ENCODE measurements at places on chromosomes 12 and 14. TPM values are rescaled to one million over a fixed set of nuclear protein-coding genes. Genes with fewer than 3 reads are reported as not detected.
A peak's percentile ranks its signal among the peaks of the same experiment; 100 is the strongest.

Gene BICDL1
- total RNA-seq = 4.4 TPM

Gene RHNO1
- 10.8 TPM for total RNA-seq

Gene TSPAN19
- not detected for total RNA-seq

Gene C1QL4
- not detected for total RNA-seq

Gene PPP4R3A
- 57.5 TPM for total RNA-seq

Gene TEX52
- total RNA-seq = not detected

Gene VDR
- 6.8 TPM for total RNA-seq

DNA sequence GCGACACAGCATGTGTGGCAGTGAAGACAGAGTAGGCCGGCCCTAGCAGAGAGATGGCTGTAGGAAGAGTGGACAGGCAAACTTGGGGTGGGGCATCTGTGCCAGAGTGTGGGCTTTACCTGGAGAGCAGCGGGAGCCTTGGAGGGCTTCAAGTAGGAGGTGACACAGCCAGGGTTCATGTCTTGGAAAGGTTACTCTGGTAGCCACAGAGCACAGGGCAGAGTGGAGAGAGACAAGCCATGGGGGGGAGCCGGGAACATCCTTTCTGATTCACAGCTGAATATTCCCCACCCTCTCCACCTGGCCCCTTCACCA lies 53.5 kb upstream of the DIO3 start:
- no peak for DNase-seq

- DNase-seq = peak; percentile 49
Measured at GRCh38 chr12:42325653-42326474, at the start of the genes PPHLN1 and ZCRB1. PPHLN1 (plus strand) TSS chr12:42326167; CDS start chr12:42335903, 9,736 bp downstream. ZCRB1 (minus strand) TSS chr12:42326094; CDS start chr12:42324102, 1,992 bp downstream.

- DNase-seq = no peak
Measured at GRCh38 chr12:5996459-5996858, 51.4 kb upstream of the ANO2 start.

DNA sequence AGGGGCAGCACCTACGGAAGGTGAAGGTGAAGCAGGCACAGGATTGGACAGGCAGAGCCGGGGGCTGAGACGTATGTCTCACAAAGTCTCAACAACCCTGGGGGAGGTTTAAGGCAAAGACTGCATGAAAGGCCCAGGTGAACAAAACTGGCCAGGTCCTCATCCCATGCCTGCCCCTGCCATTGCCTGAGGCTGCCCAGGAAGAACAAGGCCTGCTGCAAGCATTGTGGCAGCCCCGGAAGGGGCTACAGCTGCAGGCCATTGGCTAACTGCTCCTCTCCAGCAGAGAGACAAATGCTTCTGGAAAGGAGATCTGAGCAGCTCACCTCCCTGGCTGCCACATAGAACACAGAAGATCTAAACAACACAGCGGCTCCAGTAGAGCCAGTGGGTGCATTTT lies 20.4 kb upstream of the TMEM179 start:
- no peak for DNase-seq

DNA sequence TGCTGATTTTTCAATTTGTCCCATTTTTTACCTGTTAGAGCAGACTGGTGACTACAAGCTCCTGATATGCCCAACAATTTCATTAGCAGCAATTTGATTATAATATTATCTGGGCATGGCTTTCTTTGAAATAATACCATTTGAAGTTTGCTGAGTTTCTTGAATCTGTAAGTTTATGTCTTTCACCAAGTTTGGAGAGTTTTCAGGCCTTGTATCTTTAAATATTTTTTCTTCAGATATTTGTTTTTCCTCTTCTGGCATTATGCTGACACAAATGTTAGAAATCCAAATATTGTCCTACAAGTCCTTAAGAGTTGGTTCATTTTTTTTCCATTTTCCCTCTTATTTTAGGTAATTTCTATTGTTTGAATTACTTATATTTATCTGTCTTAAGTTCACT lies 30.4 kb downstream of the SLC2A13 start:
- no peak for DNase-seq

GRCh38 chr14:53948205-53948884 lies 8.3 kb downstream of the BMP4 start:
- DNase-seq = no peak

DNA sequence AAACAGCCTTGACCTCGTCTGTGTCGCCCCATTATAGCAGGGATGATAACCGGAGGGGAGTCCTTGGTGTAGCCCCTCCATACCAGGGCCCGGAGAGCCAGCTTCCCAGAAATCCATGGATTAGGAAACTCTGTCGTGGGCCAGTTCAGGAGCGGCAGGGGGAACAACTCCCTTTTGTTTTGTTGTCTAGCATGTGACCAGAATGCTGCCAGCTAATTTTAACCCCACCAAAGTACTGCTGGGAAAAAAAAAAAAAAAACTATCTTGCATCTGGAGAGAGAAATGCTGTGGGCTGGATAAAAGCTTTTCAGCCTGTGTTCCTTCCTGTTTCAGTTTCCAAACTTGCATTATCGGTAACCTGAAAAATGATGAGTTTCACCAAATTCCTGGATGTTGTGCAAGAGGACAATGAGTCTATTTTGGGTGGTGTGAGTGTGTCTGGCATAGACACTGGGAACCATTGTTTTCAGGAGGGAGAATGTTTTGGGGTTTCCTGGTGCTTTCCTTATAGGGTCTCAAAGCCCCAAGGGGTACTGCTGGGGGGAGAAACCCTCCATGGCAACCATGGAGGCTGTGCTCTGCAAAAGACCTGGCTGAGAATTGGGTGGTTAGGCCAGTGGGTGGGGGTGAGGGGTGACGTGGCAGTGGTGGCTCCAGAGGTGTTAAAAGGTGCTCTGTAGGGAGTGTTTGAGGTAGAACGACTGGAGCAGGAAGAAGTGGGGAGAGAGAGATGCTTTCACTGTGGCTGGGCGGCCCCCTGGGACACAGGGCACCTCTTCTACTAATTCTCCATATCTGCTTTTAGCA lies 14.9 kb upstream of the IRF2BPL start:
- no peak for DNase-seq

DNA sequence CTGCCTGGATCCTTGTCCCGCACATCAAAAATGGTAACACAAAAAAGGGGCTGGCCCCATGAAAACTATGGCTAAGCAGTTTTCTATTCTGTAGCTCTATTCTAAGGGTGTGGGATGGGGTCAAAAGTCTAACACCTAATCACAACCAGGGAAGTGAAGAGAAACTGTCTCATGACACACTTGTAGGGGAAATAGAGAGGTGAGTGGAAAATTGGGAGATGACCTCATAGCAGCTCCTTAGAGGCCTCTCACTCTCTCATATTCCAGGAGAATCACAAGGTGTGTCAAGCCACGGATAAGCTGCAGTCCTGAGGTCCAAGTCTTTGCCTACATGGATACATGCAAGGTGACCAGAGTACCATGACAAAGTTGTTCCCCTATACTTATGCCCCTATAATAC lies 10.7 kb downstream of the KLHL28 start:
- no peak for DNase-seq

DNA sequence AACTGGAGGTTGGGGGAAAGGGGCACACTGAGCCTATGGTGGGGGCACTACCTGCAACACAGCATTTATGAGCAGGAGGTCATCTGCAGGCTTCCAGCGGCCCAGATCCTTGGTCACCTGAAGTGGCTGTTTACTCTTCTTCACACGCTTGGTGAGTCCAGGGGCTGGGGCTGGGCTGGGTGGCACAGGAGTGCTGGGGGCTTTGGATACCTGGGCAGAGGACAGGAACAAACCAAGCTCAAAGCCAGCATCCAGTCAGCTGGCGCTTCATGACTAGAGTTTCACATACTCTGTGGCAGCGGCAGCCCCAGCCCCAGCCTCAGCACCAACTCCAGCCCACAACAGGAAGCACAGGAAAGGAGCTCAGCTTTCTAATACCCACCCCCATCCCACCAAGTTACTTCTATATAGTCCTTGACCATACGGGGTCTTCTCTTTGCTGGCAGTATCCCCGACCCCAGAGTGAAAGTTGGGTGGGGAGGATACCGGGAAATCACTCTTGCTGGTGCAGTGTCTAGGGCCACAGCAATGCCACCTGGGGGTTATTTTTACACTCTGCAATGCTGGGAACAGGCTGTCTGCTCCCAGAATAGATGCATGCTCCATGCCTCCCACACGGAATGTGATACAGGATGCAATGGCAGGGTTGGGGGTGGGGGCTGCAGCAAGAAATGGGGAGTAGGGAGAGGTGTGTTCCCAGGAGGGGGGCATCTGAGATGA lies 3.1 kb downstream of the MCRS1 start:
- no peak for DNase-seq

- no peak for DNase-seq
Measured at GRCh38 chr12:25818596-25819390, 139.7 kb upstream of the RASSF8 start.

DNA sequence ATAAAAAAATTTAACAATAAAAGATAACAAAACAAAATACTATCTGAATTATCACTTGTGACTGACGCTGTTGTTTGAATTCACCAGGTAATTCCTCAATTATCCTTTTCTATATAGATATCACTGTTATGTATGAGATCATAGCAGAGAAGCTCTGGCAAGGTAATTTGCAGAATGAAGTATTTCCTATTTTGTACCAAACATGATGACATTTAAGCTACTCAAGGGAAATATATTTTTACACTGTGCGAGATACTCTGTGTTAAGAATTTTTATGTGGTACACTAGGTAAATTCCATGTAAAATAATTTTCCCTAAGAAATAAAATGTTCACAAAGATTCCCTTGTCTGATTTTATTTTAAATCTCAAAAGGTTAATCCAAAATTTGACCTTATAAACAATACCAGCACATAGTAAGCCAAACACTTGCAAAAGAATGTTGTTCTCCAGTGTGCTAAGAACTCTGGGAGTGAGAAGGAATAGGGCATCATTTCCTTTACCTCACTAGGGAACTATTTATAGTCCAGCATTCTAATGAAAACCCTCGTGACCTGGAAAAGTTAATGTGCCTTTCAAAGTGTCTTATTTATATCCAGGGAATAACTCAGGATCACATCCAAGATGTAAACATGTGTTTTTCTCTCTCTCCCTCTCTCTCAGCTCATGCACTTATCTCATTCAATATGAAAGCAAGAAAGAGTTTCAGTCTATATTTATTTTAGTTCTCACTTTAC lies 115.2 kb upstream of the RAP1B start:
- DNase-seq = no peak

DNA sequence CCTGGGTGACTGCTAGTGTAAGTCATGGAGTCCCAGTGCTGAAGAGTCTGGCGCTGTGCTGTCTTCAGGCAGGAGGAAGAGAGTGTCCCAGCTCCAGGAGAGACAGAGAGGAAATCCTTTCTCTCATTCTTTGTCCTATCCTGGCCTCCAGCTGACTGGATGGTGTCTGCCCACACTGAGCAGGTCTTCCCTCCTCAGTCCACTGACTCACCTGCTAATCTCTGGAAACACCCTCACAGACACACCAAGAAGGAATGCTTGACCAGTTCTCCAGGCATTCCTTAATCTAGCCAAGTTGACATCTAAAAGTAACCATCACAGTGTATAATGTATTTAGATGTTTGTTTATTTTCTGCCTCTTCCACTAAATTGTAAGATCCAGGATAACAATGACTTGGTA lies 53.9 kb downstream of the EMP1 start:
- no peak for DNase-seq

DNA sequence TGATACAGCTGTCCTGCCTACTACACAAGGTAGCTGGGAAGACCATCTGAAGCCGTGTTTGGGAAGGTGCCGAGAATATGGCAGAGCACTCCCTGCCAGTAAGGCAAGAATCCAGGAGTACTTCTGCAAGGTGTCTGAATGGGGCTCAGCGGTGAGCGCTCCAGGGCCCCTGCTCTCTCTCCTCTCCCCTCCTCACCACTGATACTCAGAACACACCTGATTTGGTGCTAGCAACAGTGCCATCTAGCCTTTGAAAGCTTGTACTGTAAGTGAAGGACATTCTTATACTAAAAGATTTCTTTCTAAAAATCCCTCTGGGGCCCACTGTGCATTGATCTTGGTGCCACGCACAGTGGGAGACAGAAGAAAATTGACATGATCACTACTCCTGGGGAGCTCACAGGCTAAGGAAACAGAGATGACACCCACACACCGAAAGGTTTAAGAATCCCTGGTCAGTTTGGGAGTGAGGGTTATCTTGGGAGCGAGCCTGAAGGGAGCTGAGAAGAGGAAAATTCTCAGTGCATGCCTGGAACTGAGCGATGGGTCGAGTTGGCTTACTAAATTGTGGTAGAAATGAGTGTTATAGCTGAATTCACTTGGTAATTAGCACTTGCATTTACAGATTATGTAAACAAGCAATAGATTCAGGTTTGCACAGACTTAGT lies 216.9 kb downstream of the NTF3 start:
- no peak for DNase-seq

DNA sequence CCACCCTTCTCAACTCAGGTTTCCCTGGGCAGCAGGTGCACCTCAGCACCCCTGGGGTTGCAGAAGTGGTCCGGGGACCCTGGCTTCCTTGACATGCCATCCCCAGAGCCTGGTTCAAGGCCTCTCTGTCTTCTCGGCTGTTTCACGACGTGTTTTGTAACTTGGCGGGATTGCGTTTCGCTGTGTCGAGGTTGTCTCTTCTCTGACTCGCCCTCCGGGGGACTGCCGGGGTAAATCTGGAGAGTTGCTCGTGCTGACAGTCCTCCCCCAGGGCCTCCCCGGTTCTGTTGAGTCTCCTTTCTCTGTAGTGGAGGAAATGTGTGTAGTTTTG lies 25.6 kb downstream of the MEG3 start:
- DNase-seq = no peak

- DNase-seq = no peak
Measured at GRCh38 chr12:82800185-82800584, 113.5 kb downstream of the TMTC2 start.

DNA sequence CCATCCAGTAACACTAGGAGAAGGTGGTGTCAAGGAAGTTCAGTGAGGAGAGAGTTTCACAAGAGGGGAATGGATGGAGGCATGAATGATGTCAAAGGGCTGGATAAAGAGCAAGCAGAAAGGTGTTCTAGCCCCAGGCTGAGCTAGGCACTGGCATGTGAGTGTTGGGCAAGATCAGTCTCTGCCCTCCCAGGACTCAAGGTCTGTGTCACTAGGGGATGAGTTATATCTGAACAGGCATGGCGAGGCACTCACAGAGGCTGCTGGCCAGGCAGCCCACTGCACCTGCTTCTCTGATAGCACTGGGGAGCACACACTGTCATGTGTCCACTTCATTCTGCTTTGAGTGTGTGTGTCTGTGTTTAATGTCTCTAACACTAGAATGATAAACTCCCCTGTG lies 903.8 kb downstream of the BCL11B start:
- DNase-seq = no peak

DNA sequence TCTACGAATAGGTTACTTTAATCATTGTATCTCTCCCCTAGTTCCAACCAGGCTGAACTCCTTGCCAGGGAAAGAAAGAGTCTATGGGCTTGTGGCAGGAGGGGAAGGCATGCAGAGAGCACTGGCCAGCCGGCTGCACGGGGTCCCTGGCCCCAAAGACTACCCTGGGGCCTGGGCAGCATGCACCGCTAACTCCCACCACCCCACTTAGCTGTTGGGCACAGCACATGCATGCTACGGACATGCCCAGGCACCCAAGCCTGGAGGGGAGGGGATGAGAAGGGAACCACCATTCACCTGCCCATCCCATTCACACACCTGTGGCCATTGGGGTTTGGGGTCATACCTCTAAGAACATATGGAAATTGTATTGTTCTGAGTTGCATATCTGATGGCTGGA lies 94.1 kb downstream of the PIK3C2G start:
- DNase-seq = no peak

- DNase-seq = no peak
Measured at GRCh38 chr14:60277605-60278190, 28.7 kb downstream of the PPM1A start.
